ENCODE measurements at places on chromosomes 4 and X. TPM values are rescaled to one million over a fixed set of nuclear protein-coding genes. Genes with fewer than 3 reads are reported as not detected.
A peak's percentile ranks its signal among the peaks of the same experiment; 100 is the strongest.

DNA sequence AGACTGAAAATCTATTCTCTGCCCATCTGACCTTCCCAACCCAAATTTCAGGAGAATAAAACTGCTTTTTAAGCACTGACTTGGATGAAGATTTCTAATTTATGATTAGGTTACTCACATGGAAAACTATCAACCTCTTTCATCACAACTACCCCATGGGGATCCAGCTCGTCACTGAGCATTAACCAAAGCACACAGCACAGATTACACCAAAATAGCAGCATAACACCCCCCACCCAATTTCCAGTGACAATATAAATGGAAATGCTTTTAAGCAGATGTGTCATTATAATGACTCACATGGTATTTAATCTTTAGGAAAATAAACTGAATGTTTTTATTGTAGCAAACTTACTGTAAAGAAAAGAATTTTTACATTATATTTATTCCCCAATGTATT is 9.7 kb downstream of the SERTM2 start:
- DNase-seq, result no peak

The LRCH2 gene
- 3.3 TPM for total RNA-seq

DNA sequence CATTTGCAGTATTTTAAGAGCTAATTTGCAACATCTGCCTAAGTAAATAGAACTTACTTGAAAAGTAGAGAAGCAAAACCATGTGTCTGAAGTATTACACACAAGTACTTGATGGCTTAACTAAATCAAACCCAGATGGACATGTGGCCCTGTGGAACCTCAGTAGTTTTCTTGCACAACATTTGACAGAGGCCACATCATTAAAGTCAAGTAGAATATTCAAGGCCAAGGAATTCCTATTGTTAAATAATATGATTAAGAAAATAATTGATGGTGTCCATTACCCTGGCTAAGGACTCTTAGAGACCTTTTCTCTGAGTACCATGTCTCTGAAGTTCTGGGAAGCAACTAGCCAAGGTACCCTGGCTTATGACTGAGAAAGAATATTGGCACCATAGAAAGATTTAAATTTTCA is 135.4 kb upstream of the OTUD4 start:
- DNase-seq, result no peak

The TSPAN7 gene
- total RNA-seq, result 111 TPM

- DNase-seq, result no peak
Observed at GRCh38 chr4:145888393-145888792, 50.2 kb downstream of the ZNF827 start.

GRCh38 chr4:68272860-68273259 is 27.4 kb upstream of the TMPRSS11B start:
- DNase-seq, result no peak

The FRYL gene
- total RNA-seq, result 119 TPM

DNA sequence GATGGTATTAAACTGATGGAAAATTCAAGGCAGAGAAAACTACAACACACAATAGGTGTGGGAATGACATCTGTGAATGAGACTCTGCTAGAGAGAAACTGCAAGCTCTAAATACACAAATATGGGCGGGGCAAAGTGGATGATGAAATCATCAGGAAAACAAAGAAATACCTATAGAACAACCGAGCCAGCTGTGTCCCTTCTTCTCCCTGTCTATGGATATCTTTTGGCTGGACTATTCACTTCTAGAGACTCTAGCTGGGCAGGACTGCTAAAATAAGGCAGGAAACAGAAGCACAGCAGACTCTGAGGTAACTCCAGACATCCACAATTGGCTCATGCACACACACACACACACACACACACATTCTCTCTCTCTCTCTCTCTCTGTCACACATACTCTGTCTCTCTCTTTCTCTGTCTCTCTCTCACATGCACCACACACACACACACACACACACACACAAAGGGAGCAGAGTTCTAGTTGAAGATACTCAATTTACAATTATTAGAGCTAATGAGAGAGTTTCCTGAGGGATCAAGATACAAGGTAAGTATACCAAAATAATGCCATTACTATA is 27.2 kb upstream of the EDNRA start:
- no peak for DNase-seq

DNA sequence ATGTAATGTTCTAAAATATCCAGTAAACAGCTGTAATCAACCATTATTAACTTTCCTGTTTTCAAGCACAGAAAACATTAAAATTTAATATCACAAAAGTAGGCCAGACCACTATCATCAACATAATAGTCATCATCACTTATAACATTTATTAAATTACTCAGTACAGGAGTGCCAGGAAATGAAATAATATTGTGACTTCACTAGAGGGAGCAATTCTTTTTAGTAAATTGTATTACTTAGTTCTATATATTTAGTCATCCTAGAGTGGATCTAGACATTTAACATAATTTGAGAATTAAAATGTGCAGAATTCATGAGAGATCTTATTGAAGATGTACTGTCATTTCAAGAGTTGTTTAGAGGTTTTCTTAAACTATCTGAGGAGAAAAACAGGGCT is 33.6 kb downstream of the PITX2 start:
- no peak for DNase-seq

The MAGEE1 gene
- 7.2 TPM for total RNA-seq

The PABPC1L2B gene
- 0.28 TPM for total RNA-seq

The NWD2 gene
- not detected for total RNA-seq

DNA sequence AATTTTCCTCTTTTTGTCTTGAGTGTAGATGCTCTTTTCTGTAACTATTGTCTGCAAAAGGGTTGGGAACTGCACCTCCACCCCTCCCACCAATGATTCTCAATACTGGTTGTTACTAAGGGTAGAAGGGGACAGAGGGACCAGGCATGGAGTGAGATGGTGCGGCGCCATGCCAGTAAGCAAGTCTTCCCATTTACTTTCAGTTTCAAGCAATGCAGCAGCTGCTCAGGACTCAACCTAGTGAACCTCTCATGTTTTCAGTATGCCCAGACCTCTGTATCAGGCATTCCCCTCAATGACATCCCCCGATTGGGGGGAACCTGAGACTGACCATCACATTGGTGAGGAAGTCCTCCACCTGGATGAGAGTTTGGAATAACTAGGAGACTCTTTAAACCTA is 41.5 kb downstream of the ZNF81 start:
- DNase-seq, result no peak

The SMIM10 gene
- total RNA-seq, result 16.1 TPM

The PDLIM5 gene
- 419 TPM for total RNA-seq

DNA sequence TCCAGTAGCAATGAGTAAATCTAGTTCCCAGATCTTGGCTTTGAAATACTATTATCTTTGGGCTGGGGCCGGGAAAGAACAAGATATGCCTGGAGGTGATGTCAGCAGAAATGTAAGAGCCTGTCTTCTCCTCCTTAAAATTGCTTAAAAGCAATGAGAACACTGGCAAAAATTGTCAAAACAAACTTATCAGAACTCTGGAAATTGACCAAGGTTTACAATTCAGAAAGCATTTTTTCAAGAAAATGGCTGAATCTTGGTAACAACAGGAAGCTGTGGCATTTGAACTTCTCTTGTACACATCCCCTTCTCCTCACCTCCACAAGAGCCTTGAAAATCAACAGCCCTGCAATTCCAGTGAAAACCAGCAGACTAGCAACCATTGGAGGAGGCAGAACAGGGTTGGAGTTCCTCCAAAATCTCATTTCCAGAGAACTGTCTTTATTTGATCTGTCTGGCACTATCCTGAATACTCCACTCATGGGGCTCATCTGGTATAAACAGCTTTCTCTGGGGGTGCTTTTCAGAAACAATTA is 13.5 kb downstream of the TIMP1 start:
- no peak for DNase-seq

DNA sequence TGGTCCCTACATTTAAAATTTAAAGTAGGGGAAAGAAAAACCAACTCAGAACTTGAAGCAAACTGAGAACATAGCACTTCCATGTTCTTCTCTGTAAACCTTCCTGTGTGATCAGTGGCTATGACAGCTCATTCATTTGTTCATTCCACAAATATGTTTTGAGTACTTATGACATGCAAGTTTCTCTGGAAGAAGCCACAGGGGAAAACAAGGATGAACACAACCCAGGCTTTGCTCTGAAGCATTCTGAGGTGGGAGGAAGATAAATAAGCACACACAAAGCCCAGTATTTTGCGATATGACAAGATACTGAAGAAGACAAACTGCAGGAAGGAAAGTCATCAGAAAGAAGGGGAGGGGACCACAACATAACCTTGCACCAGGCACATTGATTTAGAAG is 96.4 kb downstream of the CHIC2 start:
- DNase-seq, result no peak

The SERPINA7 gene
- total RNA-seq, result not detected

- peak; percentile 15 for DNase-seq
Observed at GRCh38 chrX:120365320-120365719, 3.4 kb downstream of the ATP1B4 start.

DNA sequence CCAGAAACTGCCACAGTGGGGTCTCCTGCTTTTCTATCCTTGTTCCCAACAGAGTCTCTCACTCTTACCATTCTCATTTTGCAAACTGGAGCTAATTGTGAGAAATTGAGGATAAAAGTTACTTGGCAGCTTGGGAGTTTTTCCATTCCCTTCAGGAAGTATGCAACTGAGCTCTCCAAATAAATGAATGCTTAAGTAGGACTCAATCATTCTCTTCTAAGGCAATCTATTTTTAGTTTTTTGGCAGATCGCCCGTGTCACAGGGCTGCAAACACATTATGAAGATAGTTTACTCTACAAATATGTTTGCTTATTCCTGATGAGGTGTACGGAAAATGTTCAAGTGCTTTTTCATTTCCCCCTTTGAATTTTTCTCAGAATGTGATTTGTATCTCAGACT is 5.3 kb downstream of the ASB11 start:
- DNase-seq, result no peak

The MAB21L2 gene
- not detected for total RNA-seq

- DNase-seq, result no peak
Observed at GRCh38 chrX:95718746-95719145, 965.9 kb upstream of the DIAPH2 start.

The STK32B gene
- 4.1 TPM for total RNA-seq
